ENCODE measurements at places on chromosomes 7 and 10.
A peak's percentile ranks its signal among the peaks of the same experiment; 100 is the strongest.

- DNase-seq = no peak
Observed at GRCh38 chr10:12513775-12514673, 164.7 kb downstream of the CAMK1D start.

- DNase-seq = no peak
Observed at GRCh38 chr10:43890124-43890523, 241.4 kb upstream of the ZNF32 start.

- DNase-seq = no peak
Observed at GRCh38 chr7:32150589-32150988, 80.4 kb upstream of the PDE1C start.

- no peak for DNase-seq
Observed at GRCh38 chr10:98260350-98260749, 7.6 kb downstream of the LOXL4 start.

- DNase-seq = no peak
Observed at GRCh38 chr10:113041324-113041723, 91.3 kb downstream of the TCF7L2 start.

DNA sequence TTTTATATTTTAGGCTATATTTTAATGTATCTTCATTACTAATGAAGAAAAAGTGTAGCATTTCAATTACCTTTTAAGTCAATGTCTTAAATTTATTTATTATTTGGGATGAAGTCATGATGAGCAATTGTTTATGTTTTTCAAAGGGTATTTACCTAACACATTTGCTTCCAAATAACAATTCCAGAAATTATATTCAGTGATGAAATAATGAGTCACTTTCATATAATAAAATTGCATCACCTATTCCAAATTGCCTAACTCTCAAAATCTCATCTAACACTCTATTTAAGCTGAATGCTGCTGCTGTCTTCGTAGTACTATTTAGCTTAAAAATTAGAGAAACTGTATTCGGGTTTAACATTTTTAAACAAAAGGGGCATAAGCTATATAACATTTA is 97.7 kb downstream of the PRKG1 start:
- no peak for DNase-seq

DNA sequence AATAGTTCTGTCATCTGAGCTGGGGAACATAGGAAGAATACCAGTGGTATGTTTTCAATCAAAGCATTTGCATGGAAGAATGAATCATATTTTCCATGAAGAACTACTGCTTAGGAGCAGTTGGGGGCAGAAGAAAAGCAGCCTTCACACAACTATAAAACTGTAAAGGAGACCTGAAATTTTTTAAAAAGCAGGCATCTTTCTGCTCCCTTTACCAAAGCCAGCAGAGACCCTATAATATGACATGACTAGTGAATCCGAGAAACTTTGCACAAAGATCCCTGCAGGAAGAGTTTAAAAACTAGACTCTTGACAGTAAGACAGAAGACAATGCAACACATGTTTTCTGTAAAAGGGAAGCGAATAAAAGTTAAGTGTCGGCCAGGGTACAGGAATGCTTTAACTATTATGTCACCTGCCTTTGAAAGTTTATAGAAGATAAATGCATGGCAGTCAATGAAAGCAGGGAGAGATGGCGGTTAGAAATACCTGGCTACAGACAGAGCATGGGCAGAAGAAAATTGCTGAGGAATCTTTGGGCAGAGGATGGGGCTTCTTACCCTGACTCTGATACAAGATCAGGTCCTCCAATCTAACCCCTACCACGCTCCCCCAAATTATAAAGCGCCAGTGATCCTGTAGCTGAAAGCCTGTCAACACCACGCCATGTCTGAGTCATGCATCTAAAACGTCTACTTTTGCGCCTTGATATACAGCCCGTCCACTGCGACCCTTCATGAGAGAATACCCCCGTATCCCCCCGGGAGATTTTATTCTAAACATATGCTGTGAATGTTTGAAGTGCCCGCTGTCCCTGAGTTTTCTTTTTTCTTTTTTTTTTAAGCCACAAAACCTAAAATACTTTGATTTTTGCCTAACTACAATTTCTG is 93.1 kb downstream of the GLI3 start:
- no peak for DNase-seq

- no peak for DNase-seq
Observed at GRCh38 chr10:120548210-120548609, 91.2 kb downstream of the PLPP4 start.

DNA sequence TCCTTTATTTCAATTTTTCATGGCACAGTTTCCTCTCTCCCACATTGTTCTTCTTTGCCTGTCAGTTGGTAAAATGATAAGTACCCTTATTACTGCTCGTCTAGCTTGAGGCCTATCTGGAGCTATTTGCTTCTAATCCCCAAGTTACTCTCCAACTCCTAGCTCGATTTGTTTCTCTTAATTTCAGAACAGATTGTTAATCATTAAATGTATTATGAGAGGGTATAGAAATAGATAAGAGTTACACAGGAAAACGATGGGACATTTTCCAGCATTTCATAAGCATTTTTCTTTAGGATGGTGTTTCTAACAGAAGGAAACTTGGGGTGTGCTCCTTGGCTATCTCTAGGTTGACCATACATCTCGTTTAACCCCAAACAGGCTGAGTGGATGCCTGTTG is 540.5 kb upstream of the FZD8 start:
- DNase-seq = no peak

- DNase-seq = peak; percentile 91
Observed at GRCh38 chr10:21525367-21526187, at the start of gene SKIDA1. Gene SKIDA1, minus strand, starts transcription at chr10:21525682. Its CDS starts 7,860 bp downstream, at chr10:21517822.

- no peak for DNase-seq
Observed at GRCh38 chr10:93926613-93927012, 32.8 kb downstream of the SLC35G1 start.

DNA sequence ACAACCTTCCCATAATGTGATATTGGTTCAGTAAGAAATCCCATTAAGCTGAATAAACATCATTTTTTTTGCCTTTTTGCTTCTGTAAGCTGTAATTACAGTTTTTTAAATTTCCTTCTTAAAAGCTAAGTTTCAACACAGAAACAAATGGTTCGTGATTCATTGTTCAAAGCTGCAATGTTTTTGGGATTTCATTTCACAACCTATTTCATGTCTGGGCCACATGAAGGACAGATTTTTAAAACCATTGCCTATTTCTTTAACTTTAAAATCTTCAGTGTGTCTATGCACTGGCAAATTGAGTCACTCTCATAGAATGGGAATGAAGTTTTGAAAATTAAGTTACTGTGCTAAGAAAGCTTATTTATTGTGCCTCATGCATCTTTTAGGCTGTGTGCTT is 66.9 kb downstream of the TFPI2 start:
- no peak for DNase-seq

DNA sequence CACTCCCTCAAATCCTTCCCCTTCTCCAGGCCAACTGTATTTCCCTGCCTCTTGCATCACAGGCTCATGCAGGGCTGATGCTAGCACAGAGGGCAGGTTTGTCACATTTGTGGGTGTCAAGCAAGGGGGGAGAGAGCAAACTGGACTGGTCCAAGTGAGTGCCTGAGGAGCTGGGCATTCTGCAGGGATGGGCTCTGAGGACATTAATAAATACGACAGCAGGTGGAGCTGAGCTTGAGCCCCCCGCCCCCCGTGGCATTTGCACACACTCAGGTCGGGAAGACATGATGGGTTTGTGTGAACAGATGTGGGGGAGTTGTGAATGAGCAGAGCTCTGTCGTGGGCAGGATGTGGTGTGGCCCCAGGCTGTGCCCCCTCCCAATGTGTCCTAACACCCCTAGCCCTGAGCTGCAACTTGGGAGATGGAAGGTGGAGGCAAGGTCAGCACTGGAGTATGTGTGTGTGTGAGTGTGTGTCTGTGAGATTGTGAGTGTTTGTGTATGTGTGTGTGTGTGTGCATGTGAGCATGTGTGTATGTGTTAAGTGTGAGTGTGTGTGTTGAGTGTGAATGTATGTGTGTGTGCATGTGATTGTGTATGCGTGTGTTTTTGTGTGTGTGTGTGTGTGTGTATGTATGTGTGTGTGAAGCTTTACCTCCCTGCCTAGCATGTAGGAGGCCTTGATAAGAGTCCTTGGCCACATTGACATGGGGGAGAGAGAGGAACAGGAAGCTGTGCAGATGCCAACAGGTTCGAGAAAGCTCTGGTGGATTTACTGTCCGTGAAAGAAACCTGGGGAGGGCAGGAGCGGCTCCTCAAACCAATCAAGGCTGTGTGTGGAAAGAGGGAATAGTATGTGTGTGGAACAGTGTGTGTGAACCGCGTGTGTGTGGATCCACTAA is 9.1 kb downstream of the RASSF4 start:
- DNase-seq = no peak

DNA sequence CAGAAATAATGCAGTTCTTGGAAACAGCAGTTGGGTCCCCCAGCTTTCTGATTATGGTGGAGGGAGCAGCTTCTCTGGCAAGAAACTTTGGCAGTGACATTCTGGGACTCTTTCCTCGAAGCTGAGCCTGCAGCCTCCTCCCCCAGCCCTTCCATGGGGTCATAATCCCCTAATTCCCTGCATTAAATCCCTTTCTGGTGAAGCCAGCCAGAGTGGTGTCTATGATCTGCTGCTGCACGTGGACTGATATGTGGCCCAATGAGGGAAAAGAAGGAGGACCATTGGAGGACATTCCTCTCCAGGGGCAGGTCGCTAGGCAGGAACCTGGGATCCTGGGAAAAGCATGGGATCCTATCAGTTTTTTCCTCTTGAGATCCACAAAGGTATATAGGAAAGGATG is 470.5 kb downstream of the RPS24 start:
- DNase-seq = no peak

DNA sequence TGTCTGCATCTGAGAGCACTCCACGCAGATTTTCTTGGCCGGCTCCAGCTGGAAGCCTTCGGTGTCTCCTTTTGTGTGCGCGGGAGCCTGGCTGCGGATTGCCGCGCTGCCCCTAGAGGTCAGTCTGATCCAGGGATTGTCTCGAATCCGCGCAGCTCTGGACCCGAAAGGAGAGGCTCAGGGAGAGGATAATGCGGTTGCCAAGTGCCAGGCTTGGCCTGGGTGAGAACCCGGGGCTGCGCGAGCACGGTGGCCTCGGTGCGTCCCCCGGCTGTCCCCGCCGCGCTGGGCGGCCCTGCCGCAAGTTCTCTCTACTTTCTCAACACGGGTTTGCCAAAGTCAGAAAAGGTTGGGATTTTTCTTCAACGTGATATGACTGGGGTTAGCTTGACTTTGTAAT is 140.9 kb downstream of the ADCYAP1R1 start:
- peak; percentile 89 for DNase-seq

DNA sequence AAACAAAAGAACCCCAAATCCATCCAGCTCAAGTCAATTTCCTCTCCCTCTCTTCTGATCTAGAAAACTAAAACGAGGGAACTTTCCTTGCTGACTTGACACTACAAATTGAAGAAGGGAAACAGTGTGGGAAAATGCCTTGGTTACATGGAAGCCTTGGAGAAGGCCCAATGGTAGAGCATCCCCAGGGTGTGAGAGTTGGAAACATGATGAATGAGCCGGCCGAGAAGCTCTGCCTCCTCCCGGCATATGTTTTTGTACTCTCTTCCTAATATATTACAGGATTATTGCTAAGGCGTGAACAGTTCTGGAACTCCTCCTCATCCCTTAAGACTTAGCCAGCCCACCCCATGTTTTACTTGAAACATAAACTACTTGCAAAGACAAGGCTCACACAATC is 618.2 kb upstream of the MGMT start:
- DNase-seq = no peak

DNA sequence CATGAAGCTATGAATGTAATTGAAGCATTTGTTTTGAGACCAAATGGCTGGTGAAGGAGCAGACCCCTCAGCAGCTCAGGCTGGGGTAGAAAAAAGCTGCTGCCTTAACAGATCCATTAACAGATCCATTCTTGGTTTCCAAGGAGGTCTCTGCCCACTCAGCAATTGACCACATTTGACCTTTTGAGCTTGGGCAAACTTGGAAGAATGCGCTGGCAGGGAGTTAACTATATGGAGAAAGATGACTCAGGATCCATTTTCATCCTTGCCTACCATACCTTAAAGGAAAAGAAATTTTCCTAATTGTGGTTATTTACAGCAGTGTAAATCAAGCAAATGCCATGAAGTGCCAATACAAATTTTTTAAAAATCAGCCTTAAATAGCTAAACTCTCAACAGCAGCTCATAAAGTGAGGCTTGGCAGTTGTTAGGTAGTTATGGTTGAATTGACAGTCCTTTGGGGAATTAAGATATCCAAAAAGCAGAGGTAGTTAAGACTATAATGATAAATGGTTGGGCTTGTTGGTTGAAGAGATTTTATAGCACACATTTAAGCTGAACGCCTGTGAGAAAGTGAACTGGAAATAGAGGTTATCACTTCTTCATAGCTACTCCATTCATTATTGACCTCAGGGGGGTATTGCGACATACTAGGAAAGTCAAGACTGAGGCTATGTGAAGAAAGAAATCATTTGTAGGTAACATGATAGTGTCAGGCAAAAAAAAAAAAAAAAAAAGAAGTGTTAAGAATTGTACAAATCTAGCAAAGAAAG is 83.9 kb downstream of the MKX start:
- no peak for DNase-seq

GRCh38 chr10:48574322-48574796 is 30.5 kb downstream of the ARHGAP22 start:
- DNase-seq = no peak

DNA sequence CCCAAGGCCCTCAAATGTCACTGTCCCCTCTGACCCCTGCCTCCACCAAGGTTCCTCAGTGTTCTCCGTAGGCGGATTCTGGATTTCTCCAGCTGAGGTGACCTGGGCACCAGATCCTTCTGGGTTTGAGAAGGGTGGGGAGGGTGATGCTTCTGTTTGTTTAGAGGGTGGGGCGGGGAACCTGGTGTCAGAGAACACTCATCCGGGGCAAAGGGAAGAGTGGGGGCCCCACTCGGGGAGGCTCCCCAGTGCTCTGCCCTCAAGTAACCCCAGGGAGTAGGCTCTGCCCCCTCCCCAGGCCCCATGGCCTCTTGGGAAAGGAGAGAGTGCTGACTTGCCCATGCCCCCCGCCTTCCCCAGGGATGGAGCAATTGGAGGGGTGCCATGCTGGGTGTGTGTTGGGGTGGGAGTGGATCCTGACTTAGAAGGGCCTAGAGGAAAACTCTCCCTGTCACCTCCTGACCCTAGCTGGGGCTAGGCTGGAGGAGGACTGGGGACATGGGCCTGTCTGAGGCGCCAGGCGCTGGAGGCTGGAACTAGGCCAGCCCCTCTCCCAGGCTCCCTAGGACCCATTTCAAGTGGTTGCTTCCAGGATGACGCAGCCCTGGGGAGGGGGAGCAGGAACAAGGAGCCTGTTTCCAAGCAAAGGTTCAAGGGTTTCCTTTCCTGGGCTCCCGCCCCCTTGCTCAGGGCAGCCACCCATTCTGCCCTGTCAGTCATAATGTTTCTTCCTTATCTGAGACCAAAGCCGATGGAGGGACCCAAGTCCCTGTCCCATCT is 27.9 kb downstream of the KAZALD1 start:
- no peak for DNase-seq

DNA sequence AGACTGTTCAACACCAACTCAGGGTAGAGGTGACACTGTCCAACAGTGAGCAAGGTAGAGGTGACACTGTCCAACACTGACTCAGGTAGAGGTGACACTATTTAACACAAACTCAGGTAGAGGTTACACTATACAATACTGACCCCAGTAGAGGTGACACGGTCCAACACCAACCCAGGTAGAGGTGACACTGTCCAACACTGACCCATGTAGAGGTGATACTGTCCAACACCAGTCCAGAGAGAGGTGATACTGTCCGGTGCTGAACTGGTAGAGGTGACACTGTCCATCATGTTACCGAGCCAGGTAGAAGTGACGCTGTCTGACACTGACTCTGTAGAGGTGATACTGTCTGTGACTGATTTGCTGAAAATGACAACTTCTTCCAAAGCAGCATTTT is 102.4 kb downstream of the GATA3 start:
- no peak for DNase-seq
